ENCODE measurements at places on chromosomes 6 and 20.

DNA sequence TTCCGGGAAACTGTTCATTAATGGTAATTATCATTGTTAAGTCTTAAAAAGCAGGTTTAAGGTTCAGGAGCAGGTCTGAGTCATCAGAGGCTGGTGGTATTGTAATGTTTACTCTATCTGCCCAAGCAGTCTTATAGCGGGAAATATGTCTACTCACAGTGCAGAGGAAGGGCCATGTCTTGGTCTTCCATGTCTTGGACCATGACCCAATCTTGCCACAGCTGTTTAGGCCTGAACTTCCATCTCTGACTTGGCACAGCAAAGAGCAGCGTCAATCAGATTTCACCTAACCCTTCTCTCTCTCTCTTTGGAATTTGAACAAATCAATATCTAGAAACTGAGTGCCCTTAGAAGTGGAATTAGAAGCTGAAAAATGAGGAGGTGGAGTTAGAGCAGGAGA lies 25.8 kb downstream of the SLC2A12 start:
- no peak for DNase-seq

DNA sequence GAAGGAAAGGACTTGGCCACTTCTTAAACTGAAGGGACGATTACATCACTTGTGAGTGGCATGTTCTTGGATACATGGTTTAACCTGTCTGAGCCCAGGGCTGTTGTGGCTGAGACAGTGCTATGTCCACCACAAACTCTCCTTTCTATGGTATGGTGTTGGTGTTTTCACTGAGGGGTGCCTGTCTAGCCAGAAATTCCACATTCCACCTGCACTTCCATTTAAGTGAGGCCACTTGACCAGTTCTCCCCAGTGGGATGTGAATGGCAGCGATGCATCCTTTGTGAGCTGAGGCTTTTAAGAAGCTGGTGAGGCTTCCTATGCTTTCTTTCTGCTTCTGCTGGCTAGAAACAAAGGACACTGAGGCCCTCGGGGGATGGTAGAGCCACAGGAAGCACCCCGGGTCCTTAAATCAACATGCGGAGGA lies 151.4 kb upstream of the CHD6 start:
- no peak for DNase-seq

- DNase-seq, result no peak
Observed at GRCh38 chr6:39206250-39206721, 23.0 kb downstream of the KCNK5 start.

DNA sequence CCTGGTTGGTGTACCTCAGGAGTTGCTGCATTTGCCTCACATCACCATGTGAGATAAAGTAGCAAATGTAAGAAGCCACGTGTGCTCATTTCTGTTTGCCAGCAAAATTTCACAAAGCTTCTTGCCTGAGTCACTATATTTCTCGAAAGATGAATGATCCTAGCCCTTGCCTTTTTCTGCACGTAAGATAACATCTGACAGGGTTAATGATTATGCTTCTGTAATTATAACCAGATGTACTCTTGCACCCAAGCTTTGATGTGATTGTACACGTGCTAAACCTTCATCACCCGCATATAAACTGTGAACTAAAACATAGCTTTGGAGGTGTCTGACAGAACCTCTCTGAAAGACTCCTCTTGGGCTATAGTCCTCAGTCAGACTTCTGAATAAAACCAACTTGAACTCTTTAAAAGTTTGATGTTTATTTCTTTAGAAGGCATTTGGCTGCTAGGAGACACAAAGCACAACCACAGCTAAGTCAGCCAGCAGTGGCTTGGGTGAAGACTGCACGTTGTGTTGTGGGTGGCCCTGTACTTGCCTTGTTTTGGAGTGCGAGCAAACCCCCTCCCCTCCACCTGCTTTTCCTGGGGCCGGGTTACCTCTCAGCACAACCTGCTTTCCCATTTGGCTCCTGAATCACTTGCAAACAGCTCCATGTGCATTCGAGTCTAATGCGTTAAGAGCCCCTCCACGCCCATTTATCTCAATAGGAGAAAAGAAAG lies 19.3 kb downstream of the PROKR2 start:
- no peak for DNase-seq
